ENCODE measurements at places on chromosomes 5 and 9.

DNA sequence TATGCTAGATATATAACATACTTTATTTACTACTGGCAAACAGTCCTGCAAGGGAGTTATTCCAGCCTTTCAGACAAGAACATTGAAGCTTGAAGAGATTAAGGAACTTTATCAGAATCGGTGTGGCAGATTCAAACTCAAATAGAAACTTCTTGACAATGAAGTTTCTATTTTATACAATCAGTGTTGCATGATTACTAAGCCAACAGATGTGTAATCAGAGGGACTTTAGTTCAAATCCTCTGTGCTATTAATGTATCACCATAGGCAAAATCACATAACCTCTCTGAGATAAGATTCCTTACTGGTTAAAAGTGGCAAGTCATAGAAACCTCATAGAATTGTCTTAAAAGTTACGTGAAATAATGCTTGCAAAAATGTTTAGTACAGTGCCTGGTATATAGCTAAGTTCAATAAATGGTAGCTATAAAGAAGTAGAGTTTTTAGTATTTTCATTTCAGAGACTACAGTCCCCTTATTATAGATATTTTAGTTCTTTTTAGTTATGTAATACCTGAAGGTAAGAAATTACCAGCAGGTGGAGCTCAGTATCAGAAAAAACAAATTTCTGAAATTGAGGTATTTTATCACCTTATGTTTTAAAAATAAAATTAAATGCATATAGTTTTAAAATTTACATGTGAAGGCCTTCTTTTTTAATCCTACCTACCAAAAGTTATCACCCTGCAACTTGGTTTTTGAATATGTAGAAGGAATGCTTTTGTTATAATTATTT is 172.1 kb downstream of the FER start:
- no peak for DNase-seq

GRCh38 chr5:39013938-39014337 is 60.3 kb downstream of the RICTOR start:
- DNase-seq, result no peak

DNA sequence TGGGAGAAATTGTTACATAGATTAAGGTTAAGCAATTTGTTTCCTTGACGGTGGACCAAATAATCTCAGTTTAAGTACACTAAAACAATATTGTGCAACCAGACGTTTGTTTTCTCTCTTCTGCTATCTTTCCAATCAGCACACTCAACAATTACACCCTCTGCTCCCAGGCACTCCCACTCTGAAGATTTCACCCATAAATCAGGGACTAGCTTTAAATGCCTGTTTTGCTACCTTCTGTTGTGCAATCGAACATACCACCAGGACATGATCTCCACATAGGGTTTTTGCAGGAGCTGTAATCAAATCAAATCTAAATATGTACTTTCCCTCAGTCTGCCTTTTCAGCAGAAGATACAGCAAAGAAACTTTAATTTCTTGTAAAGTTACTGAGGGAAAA is 405.8 kb upstream of the TLE4 start:
- no peak for DNase-seq

DNA sequence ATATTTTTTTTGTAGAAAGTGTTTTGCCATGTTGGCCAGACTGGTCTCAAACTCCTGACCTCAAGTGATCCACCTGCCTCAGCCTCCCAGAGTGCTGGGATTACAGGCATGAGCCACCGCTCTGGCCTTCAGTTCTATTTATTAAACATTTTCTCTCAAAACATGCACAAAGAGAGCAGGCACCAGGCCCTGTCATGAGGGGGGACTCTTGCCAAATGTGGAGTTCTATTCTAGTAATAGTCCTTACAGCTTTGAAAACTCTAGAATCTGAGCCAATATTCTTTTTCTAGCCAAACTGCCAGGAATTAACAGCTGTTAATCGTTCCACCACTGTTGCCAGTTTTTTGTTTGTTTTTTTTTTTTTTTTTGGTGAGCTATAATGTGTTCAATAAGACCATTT is 124.6 kb downstream of the TARS1 start:
- no peak for DNase-seq

- peak; percentile 54 for DNase-seq
Measured at GRCh38 chr5:143355710-143356109, 47.8 kb downstream of the NR3C1 start.

DNA sequence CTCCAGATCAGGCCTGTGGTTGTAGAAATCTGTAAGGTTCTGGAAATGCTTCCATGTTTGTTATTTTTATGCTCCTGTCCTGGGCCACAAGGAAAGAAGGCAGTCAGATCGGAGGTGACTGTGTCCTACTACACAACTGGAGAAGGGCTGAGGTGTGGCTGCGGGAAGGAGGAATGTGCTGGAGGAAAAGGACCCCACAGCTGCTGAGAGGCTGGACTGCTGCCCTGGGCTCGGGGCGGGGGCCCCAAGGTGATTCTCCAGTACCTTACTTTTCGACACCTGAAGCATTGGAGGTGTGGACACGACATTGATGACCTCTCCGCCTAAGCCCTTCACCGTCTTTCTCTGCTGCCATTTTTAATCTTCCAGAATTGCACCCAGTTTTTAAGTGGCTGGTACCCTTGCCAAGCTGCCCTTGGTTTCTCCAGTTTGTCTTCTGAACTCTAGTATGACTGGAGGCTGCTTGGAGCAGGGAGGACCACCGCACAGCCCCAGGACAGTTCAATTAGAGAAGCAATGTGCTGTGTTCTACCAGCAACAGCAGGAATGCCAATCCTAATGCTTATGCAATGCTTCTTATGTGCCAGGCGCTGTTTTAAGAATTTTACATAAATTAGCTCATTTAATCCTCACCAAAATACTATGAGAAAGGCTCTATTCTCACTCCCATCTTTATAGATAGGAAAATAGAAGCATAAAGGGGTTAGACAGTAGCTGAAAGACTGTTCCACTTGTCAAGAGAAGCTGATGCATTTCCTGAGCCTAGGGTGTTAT is 13.5 kb upstream of the ANKRD33B start:
- DNase-seq, result no peak

- no peak for DNase-seq
Measured at GRCh38 chr9:34575862-34576596, 13.5 kb downstream of the CNTFR start.

DNA sequence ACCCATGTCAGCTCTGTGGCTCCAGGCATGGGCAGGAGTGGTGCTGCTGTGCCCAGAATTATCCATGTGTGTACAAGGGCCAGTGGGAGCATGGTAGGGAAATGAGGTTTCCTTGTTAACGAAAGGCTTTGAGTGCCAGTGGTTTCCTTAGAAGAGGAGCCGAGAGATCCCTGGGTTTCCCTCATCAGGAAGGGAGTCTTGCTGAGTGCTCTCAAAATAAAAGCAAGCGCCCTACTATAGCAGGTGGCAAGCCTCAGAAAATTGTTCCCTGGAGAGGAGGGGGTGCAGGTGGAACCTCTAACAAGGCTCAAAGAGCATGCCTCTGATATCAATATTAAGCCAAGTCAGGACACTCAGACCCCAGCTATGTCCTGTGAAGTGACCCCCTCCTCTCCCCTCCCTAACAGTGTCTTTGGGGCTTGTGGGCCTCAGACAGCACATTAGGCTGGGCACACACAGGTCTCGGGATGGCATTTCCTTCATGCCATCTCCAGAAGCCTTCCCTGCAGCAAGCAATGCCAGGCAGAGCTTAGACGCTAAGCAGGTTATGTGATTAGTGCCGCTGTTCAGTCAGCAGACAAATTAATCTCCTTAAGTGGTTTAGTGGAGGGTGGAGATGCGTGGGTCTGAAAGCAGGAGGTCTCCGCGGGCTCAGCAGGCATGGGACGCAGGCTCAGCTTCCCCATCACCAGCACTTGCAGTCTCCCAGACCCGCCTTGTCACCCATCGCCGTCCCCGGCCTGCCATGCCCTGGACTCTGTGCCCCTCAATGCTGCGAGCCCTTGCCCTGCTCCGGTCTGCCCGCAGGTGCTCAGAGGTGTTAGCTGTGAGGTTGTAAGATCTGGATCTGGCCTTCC is 60.0 kb upstream of the RARS1 start:
- DNase-seq, result no peak

GRCh38 chr9:26132746-26133312 is 454.6 kb upstream of the TUSC1 start:
- DNase-seq, result no peak

DNA sequence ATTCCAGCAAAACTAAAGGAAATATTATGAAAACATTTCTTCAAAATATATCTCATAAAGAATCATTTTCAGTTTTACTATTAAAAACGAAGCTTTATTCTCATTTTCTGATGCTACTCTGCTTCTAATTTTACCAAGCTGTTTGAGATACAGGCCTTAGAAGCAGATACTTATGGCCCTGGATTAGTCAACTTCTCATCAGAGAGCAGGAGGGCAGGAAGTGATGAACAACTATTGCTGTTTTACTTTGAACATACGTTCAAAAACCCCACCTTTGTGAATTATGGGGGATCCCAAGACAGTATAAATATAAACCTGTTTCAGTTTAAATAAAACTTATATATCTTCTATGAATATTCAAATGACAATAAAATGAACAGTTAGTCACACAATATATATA is 16.0 kb downstream of the MPDZ start:
- no peak for DNase-seq

GRCh38 chr5:54616518-54617220 is 99.1 kb downstream of the SNX18 start:
- no peak for DNase-seq

GRCh38 chr5:137792303-137792702 is 38.1 kb upstream of the HNRNPA0 start:
- no peak for DNase-seq

GRCh38 chr5:148909766-148910165 is 83.4 kb downstream of the ADRB2 start:
- DNase-seq, result no peak

- DNase-seq, result no peak
Measured at GRCh38 chr9:104494808-104495207, 9.3 kb upstream of the OR13F1 start.

DNA sequence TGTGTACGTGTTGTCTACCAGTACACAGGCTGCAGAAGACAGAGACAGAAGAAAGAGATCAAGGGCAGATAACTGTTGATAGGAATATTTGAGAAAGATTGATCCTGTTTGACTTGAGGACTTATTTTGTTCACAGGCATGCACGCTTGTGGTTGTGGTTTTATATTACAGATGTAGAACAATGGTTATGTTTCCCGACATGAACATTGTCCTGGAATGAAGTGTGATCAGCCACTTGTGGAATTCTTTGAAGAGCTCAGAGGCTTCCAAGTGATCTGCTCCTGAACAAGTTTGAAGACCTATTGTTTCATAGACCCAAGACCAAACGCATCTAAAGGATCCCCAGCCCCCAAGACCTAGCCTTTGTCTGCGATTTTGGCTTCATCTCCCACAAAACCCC is 13.7 kb downstream of the TEX53 start:
- DNase-seq, result no peak

DNA sequence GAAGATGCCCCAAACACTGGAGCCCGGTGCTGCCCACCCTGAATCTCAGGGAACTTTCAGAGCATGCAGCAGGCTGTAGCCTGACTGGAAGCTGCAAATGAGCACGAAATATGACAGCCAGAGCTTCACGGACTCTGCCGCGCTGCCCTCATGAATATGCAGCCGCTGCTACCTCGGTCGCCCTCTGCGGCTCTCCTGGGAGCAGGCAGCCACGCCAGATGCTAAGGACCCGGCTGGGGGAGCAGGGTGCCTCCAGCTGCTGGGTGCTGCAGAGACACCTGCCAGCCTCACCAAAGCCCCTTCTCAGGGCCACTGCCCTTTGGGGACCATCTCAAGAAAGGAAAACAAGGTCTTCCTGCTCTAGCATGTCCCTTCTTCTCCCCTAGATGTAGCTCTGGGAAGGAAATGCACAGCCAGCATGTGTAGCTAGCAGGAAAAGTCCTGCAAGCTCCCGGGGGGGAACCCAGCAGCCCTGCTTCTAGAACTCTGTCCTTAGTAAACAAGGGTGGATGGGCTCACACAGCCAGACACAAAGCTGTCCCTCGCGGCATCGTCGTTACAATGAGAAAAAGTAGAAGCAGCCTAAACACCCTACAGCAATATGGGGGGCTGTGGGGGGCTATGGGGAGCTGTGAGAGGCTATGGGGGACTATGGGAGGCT is 56.8 kb upstream of the OLFM1 start:
- DNase-seq, result no peak

GRCh38 chr5:82142928-82143577 is 135.1 kb downstream of the RPS23 start:
- DNase-seq, result no peak

GRCh38 chr9:110344821-110345220 is 7.2 kb upstream of the TXNDC8 start:
- DNase-seq, result no peak

GRCh38 chr5:1332461-1333001 is 12.4 kb downstream of the CLPTM1L start:
- no peak for DNase-seq

GRCh38 chr9:115765060-115765459 is 388.5 kb upstream of the PAPPA start:
- no peak for DNase-seq

DNA sequence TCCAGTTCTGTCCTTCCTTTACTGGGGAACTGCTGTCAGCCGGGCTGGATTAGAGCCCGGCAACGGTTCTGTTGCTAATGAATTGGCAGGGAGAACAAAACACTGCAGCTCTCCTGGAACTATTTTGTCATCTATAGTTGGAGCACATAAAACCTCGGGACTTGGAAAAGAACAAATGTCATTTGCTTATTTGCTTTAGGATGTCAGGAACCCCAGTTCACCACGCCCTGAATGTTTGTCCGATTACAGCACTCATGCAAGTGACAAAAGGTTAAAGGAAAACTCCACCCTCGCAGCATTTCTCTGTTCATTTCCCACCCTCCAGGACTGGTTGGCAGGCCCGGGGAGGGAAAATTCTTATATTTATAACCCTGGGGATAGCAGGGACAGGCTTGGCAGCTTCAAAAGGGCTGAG is 66.4 kb upstream of the PLPP1 start:
- no peak for DNase-seq

- peak; percentile 31 for DNase-seq
Measured at GRCh38 chr5:38453506-38453905, 102.9 kb downstream of the LIFR start.

DNA sequence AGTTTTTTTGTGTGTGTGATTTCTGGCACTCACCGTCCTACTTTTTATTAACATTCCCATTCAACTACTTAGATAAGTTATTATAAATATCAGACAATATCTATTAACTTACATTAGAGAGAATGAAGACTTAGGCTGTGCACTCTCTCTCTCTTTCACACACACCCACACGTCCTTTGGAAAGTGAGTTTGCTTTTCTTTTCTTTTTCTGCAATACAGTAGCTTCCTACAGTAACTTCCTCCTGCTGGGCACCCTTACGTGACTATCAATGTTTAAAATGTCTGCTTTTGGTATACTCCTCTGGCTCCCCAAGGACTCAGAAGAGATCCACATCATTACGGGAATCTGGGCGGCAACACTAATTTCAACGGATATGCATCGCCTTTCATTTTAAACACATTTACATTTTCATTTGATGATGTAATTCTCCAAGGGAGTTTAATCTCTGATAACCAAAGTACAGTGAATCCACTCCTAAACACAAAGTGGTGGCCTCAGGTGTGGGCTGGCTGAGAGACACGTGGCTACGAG is 179.5 kb downstream of the MAPKAP1 start:
- no peak for DNase-seq
